NCI-H748 treated with DMSO at 0.1 percent for 48 hours (cell line): ENCODE measurements at places on chromosomes 1 and 21.

DNA sequence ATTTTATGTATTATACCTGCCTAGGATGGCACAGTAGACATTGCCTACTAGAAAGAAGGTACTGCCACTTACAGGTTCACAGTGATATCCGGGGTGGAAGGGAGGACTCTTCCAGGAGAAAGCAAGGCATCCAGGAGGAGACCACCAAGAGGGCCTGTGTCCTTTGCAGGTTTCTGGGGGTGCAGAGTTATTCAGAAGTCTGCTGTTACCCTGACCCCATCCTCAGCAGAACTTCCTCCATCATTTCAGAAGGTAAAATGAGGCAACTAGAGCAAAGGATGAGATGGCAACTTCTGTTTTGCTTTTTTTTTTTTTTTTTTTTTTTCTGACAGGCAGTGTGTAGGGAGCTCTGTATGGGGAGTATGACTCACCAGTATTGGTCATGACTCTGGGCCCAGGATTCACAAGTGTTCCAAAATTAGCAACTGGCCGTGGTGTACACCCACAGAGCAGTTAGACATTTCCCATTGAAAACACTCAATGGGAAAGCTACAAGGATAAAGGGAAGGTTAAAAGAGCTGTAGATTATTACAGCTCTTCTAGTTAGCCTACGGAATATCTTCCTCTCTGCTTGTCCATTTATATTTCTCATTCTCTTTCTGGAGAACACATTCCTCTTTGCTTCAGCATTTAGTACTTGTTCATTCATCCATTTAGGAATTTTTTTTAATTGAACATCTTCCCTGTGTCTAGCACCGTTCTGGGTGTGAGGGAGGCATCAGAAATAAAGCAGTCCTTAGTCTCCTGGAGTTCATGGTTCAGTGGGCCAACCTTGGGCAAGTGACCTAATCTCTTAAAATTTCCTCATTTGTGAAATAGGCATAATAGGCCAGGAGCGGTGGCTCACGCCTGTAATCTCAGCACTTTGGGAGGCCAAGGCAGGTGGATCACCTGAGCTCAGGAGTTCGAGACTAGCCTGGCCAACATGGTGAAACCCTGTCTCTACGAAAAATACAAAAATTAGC lies 50.5 kb upstream of the PPP2R5A start:
- no peak for DNase-seq

DNA sequence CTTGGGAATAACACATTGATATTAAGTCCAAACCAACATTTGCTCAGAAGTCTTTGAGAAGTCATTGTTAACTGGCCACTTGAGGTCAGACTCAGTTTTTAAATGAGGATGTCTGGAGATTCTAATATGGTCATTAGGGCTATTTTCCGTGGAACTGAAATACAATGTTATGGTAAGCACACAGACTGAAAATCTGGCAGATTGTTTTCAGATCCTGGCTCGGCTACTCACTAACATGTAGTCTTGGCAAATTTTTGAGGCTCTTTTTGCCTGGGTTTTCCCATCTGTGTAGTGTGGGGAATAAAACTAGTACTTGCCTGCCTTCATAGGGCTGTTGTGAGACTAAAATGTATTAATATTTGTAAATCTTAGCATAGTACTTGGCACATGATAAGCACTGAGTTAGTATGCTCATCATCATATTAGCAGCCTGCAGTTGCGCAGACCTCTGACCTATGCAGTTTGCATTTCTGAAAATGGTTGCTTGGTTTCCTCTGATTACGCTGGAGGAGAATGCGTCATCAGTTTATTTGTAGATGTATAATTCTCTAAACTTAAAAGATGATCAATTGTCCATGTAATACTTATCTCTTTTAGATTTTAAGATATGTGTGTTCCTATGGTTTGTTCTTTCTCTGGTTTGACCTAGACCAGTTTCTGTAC lies 100.8 kb downstream of the C1orf21 start:
- DNase-seq, result no peak

- no peak for DNase-seq
These were observed 16.8 kb downstream of the ATF6 start for GRCh38 chr1:161782886-161783285.

- no peak for DNase-seq
These were observed 116.8 kb downstream of the KCNJ6 start for GRCh38 chr21:37799211-37800056.

DNA sequence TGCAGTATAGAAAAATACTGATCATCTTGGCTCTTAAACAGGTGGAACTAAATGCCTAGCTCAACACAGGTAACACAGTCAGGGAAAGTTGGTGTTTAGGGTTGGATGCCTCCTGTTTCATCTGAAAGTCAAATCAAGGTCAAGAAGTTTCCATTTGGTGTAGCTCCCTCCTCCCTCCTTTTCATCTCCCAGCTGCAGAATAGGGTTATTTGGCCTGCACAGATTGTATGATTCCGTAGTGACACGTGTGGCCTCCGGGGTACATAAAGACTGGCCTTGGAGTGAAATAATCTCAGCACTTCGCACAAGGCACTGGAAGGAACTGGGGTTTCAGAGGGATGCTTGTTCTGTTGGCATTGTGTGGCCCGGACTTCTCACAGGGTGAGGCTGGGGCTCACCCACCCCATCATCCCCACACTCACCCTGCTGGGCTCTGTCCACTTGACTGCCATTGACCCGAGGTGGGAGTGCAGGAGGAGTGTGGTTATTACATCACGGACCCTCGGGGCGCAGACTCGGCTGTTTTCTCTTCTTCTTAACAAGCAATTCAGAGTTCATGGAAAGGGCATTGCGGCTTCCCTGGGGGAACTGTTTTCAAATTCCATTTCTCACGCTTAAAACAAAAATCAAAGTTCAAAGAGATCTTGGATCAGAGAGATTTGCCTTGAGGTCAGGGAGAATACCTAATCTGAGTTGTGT lies 18.4 kb downstream of the IGSF5 start:
- no peak for DNase-seq

GRCh38 chr1:33248244-33248643 lies 8.0 kb upstream of the ZNF362 start:
- DNase-seq, result no peak

GRCh38 chr1:66331658-66332547 lies 202.1 kb upstream of the SGIP1 start:
- DNase-seq, result no peak

GRCh38 chr1:32924881-32925344 lies 23.7 kb upstream of the TMEM54 start:
- no peak for DNase-seq

GRCh38 chr1:53543778-53544695 lies 84.8 kb downstream of the DMRTB1 start:
- DNase-seq, result no peak

DNA sequence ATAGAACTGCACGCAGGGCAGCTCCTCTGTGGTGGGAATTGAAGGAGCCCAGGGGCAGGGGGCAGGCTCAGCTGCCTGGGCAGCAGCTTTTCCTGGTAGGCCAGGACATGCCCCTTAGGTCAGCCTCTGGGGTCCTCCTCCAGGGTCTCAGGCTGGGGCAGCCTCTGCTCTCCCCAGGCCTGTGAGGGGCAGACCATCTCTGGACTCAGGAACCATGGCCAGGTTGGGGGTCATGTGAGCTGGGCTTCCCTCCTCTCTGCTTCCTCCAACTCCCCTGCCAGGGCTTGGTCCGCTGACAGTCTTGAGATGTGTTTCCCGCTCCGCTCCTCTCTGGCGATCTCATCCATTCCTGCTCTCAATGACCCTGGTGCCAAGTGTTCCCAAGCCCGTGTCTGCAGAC lies 5.7 kb downstream of the C1orf210 start:
- DNase-seq, result no peak

GRCh38 chr1:230905733-230906132 lies 37.4 kb upstream of the C1orf198 start:
- DNase-seq, result no peak

DNA sequence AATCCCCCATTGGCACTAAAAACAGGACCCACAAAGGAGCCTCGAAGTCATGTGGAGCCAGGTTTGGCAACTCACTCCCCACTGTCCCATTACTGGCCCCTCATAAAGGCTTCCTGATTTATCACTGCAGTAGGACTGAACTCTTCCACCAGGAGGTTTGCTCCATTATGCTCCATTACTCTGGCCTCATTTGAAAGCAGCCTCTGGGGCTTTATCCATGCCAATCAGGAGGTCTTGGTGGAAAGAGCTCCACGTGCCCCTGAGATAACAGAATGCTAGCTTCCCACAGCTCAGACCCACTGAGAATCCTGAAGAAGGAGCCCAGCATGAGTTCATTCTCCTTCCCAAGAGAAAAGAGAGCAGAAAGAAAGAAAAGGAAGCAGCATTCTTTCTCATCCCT lies 76.4 kb downstream of the HIVEP3 start:
- DNase-seq, result no peak

DNA sequence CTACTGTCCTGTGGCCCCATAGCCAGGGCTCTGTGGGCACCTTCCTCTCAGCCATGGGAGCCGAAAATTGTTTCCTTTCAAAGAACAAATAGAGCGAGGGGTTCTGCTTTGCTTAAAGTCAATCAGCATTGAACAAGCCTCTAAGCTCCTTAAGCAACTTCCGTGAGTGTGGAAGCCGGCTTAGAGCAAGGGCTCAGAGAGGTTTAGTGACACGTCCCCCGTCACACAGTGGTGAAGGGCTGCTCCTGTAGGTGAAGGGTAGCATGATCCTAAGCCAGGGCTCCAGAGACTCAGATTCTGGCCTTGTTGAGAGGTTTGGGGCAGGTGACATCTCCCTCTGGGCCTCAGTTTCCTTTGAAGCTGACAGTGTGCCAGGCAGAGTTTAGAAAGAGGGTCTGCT lies 94.0 kb upstream of the WNT4 start:
- no peak for DNase-seq

DNA sequence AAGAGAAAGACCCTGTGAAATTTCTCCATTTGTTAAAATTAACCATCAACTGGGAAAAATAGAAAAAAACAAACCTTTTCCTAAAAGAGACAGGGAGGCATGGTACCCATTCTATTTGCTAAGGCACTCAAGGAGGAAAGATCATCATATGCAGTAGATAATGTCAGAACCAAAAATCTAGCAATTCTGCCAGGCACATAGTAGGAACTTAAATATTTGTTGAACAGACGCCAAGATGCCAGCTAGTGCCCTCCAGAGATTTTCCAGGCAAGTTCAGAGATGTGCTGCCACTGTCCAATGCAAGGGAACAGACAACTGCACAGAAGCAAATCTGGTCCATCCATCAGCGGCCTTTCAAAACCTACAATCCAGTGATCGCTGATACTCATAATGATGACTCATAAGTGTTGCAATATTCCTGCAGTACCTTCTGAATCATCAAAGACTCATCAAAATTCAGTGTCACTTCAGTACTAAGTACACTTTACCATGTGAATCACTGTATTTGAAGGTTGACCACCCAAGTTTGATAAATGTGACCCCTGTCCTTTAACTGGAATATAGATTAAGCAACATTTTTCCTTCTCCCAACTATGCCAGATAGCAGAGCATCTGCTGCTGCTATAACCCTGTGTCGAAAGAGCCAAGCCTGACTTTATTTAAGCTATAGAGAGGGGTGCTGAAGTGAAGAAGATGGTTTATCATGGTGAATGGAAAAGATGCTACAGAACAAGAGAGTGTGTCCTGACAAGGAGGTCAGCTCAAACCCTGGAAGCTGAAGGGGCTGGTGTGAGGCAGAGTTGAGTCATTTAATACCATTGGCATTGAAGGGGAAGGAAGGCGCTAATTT lies 99.1 kb downstream of the MT1HL1 start:
- DNase-seq, result no peak

GRCh38 chr1:14903922-14904321 lies 249.6 kb upstream of the TMEM51 start:
- DNase-seq, result no peak

GRCh38 chr1:200429221-200429751 lies 19.4 kb upstream of the ZNF281 start:
- no peak for DNase-seq

- DNase-seq, result no peak
These were observed 522.7 kb downstream of the PLPP3 start for GRCh38 chr1:56056438-56057287.

- DNase-seq, result no peak
These were observed 31.6 kb downstream of the PTGS2 start for GRCh38 chr1:186648613-186649012.

GRCh38 chr1:94329986-94330385 lies 88.2 kb upstream of the ABCD3 start:
- no peak for DNase-seq

- DNase-seq, result no peak
These were observed 324.3 kb downstream of the PLA2G4A start for GRCh38 chr1:187153047-187153446.

DNA sequence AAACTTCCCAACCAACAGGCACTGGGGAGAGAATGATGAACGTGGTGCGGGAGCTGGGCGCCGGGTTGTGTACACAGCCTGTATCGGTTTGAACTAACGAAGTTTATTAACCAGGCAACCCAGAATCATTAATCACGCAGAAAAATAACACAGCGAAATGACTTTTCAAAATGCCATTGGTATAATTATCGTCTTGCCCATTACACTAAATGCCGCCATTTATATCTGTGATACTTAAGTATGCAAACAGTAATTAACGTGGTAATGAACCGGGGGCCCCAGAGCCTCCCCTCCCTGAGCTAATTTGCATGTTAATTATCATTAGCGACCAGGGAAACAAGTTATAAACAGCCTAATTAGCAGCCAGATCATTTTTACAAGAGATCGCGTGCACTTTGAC lies 5.1 kb upstream of the TTC34 start:
- DNase-seq, result no peak

DNA sequence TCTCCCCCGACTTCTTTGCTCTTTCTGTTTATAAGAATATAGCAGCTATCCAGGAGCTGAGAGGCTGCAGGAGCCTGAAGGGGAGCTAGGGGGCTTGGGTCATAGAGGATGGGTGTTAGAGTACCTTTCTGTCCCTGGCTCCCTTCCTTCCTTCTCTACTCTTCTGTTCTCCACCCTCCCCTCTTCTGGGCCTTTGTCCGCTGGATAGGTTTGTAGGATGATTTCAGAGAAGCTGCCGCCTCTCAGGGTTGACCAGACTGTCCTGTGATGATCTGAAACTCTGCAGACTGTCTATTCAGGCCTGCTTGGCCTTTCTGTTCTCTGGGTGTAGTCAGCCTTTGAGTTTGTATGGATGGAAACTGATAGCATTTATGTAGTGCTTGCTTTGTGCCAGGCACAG lies 26.3 kb downstream of the PPFIA4 start:
- DNase-seq, result no peak

DNA sequence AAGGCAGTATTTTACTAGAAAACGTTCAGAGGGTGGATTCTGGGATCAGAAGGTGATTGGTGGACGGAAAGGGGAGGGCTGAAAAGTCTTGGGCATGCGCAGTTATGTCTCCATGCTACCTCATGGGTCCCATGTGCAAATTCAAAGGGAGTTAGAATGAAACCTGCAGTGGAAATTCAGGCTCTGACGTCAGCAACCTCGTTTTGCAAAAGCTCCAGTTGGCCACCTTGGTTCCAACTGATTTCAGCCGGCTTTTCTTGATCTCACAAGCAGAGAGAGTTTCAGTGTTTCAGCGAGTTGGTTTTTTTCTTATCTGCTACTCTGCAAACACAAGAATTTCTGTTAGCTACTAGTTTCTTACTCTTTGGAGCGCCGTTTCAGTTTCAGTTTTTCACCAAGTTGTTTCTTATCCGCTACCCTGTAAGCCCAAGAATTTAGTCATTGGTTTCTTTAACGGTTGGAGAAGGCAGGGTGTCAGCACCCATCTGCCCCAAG lies 69.8 kb upstream of the PGBD5 start:
- no peak for DNase-seq

GRCh38 chr1:226697151-226697928 lies 41.7 kb downstream of the ITPKB start:
- no peak for DNase-seq

GRCh38 chr1:175443332-175443731 lies 250.8 kb upstream of the KIAA0040 start:
- no peak for DNase-seq

GRCh38 chr1:226510453-226510852 lies 38.1 kb upstream of the STUM start:
- DNase-seq, result no peak
